ENCODE measurements at places on chromosomes 12 and 14. TPM values are rescaled to one million over a fixed set of nuclear protein-coding genes. Genes with fewer than 3 reads are reported as not detected.
A peak's percentile ranks its signal among the peaks of the same experiment; 100 is the strongest.

ETFBKMT gene
- total RNA-seq: 2.4 TPM

OAS2 gene
- 0.33 TPM for total RNA-seq

GRCh38 chr12:75872762-75873161, 158.8 kb downstream of the PHLDA1 start:
- no peak for ATAC-seq

GRCh38 chr12:59724011-59724695, 128.3 kb downstream of the SLC16A7 start:
- ATAC-seq: no peak

GRCh38 chr12:15751741-15752140, 37.4 kb downstream of the EPS8 start:
- ATAC-seq: no peak

DNA sequence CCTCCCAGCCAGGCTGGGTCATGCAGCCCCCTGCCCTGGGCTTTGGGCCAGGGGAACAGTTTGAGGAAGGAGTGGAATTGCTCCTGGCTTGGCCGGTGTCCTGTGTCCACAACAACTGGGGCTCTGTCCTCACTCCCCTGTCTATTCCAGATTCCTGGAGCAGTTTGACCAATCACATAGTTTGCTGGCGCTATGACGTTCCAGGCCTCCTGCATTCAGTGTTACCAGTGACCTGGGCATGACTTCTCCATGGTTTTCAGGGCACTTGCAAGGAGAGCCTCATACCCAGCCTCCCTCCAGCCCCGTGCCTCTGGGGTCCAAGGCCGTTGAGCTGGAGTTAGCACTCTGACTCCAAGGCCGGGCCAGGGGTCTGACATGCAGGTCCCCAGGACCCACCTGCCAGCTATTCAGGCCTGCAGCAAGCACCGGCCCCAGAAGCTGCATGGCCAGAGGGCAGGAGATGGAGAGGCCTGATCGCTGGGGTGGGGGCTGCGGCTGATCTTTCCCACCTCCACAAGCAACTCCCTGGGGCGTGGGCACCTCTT, 34.2 kb downstream of the ISCA2 start:
- peak; percentile 46 for ATAC-seq

- no peak for ATAC-seq
Measured at GRCh38 chr14:33449268-33449667, 501.6 kb downstream of the EGLN3 start.

- no peak for ATAC-seq
Measured at GRCh38 chr14:75399843-75400775, 27.7 kb upstream of the JDP2 start.

DNA sequence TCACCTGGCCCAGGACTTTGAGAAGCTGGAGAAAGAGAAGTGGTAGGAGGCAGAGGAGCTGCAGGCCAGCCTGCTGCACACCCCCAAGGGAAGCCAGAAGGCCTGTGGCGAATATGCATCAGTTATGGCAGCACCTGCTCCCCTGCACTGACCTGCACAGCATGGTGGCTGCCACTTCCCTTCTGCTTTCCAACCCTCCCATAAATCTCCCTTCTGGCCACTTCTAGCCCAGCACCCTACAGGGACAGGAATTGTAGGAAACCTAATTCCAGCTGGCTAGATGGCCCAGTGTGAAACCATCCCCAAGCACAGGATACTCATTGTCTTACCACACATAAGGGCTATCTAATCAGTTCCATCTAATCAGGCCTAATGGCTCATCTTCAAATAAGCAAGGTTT, 136.3 kb downstream of the TBX3 start:
- no peak for ATAC-seq

- ATAC-seq: no peak
Measured at GRCh38 chr12:124956571-124956970, 32.4 kb downstream of the DHX37 start.

Measured in motor neuron (in vitro differentiated cells).